ENCODE measurements at places on chromosomes 12 and 14.

GRCh38 chr14:31770271-31770670 lies 209.1 kb downstream of the NUBPL start:
- DNase-seq: no peak

GRCh38 chr12:131218026-131218922 lies 264.6 kb downstream of the ADGRD1 start:
- no peak for DNase-seq

- DNase-seq: no peak
Measured at GRCh38 chr12:25017336-25017735, 68.4 kb upstream of the BCAT1 start.

- peak; percentile 72 for DNase-seq
Measured at GRCh38 chr12:124567673-124568373, 411 bp upstream of the NCOR2 start.

- no peak for DNase-seq
Measured at GRCh38 chr12:90163975-90164374, 455.3 kb upstream of the ATP2B1 start.

DNA sequence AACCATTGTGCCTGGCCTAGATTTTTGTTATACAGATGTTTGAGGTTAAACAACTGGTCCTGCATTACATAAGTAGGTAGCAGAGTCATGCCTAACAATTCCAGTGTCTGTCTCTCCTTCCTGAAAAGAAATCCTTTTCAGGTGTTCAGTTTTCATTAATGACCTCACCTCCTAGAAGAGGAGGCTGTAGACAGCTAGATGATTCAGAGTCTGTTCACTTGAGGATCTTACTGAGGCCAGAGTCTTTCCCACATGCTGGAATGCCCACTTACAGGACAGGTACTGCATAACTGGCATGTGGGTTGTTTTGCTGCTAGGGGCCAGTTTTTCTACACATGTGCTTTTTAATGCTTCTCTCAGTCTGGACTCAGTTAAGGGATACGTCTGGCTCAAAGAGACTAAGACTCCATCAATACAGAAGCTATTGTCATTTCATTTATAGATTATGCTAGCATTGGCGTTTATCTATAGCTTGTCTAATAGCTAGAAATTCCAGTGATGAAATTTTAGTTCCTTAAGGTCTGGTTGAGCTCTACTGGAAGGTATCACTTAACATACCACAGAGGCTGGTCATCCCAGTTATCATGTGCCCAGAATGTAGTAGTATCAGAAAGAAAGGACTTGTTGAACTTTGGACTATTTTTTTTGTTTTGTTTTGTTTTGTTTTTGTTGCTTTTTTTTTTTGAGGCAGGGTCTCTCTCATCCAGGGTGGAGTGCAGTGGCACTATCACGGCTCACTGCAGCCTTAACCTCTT lies 206.4 kb downstream of the ERC1 start:
- DNase-seq: no peak

GRCh38 chr12:91617818-91618217 lies 435.2 kb upstream of the DCN start:
- no peak for DNase-seq

GRCh38 chr14:100604709-100605108 lies 17.5 kb upstream of the BEGAIN start:
- no peak for DNase-seq

DNA sequence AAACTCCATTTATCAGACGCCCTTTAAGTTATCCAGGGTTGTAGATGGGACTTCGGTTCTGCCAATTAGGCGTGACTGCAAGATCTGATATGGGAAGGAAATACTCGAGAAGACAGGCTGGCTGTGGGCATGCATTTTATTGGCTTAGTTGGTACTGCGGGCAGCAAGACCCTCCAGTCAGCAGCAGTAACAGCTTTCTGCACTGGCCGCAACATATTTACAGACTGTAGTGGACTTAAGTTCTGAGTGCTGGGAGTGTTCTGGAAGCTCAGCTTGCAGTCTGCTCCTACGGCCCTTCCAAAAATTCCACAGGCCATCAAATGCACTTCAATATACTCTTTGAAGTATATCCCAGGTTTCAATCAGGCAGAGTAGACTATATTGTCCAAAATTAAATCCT lies 21.1 kb downstream of the KITLG start:
- DNase-seq: no peak

GRCh38 chr12:67721248-67721647 lies 72.7 kb downstream of the DYRK2 start:
- no peak for DNase-seq

- no peak for DNase-seq
Measured at GRCh38 chr12:538731-539539, 79.2 kb downstream of the B4GALNT3 start.

DNA sequence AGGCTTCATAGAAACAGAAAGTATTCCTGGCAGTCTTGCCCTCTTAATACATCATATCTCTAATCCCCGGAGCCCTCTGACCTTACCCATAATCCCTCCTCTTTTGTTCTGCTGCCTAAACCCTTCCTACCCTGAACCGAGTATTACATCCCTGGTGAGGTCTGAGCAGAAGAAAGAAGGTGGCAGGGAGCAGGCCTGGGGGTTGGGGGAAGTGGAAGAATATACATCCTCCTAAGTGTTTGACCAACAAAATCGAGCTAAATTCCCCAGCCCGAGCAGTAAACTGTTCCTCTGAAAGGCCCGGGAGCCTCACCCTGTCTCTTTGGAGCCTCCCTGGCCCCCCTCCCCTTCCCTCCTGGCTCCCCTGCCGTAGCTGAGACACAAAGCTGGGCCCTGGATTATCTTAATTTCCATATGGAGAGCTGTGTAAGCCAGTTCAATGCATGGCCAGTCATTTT lies 192.6 kb upstream of the LHX5 start:
- no peak for DNase-seq

- DNase-seq: no peak
Measured at GRCh38 chr12:41073633-41074472, 114.3 kb upstream of the PDZRN4 start.

GRCh38 chr12:130671556-130671955 lies 44.5 kb downstream of the RIMBP2 start:
- DNase-seq: no peak

GRCh38 chr14:72736786-72737559 lies 156.9 kb downstream of the DPF3 start:
- DNase-seq: no peak

- DNase-seq: no peak
Measured at GRCh38 chr12:14113031-14113430, 131.6 kb upstream of the GRIN2B start.

GRCh38 chr12:27064397-27065342 lies 17.7 kb downstream of the C12orf71 start:
- DNase-seq: no peak

DNA sequence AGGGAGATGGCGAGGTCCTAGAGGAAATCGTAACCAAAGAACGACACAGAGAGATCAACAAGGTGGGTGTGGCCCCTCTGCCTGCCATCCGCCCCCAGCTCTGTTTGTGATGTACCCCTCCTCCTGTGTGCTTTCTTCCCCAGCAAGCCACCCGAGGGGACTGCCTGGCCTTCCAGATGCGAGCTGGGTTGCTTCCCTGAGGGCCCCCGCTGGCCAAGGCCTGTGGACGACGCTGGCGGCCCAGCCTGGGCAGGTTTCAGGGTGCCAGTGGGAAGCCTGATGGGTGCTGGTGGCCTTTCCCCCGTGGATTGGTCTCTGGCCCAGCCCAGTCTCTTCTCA lies 2.0 kb downstream of the ARL6IP4 start:
- no peak for DNase-seq

- DNase-seq: no peak
Measured at GRCh38 chr12:39240587-39240986, 202.3 kb downstream of the KIF21A start.

DNA sequence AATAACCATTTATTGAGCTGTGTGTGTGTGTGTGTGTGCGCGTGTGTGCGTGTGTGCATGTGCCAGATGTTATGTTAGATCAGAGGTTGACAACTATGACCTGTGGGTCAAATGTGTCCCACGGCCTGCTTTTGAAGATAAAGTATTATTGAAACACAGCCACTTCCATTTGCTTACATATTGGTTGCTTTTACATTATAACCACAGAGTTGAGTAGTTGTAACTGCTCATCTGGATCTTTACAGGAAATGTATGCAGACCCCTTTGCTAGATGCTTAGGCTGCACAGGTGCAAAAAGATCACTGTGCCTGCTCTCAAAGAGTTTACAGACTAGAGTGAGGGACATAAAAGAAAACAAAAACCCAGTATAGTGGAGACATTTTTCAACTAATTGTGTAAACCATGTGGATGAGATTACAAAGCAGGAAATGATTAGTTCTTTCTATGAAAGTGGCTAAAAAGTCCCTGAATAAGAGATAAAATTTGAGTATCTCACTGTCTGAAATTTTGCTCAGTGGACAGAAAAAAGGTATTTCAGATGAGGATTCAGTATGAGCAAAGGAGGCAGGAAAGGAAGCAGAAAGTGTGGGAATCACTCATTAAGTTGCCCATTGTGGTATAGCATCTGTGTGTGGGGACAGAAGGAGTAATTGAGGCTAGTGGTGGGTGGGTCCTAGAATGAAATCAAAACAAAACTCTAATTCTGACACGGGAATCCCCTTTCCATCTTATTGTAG lies 188.4 kb downstream of the PAH start:
- DNase-seq: no peak

- DNase-seq: no peak
Measured at GRCh38 chr14:85041618-85042017, 488.3 kb upstream of the FLRT2 start.

GRCh38 chr12:53998110-53998899 lies 1.7 kb upstream of the HOXC9 start:
- no peak for DNase-seq

DNA sequence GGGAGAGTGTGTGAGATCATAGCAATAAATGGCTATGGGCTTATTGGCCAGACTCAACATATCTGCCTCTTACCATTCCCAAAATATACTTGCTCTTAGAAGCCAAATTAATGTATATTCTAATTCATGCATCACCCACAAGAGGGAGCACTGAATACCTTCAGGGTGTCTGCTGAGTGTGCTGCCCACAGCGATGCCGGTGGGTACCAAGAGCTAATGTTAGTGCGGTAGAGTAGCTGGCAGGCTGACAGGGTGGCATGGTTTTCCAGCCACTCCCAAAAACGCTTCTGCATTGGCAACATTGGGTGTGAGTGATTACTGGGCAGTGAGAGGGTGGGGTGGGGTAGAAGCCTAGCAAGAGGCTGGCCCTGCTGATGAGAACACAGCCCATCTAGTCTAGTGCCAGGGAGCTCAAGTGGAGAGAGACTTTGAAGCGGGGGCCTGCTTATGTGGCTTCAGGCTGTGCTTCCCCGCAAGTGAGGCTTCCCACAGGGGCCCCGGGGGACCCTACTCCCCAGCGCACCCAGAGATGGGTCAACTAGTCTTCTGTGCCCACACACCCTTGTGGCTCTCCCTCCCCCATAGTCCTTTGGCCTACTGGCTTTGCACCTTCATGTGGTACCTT lies 9.2 kb upstream of the PLEKHD1 start:
- peak; percentile 55 for DNase-seq

- DNase-seq: no peak
Measured at GRCh38 chr14:55581342-55581771, 1.4 kb downstream of the KTN1 start.

DNA sequence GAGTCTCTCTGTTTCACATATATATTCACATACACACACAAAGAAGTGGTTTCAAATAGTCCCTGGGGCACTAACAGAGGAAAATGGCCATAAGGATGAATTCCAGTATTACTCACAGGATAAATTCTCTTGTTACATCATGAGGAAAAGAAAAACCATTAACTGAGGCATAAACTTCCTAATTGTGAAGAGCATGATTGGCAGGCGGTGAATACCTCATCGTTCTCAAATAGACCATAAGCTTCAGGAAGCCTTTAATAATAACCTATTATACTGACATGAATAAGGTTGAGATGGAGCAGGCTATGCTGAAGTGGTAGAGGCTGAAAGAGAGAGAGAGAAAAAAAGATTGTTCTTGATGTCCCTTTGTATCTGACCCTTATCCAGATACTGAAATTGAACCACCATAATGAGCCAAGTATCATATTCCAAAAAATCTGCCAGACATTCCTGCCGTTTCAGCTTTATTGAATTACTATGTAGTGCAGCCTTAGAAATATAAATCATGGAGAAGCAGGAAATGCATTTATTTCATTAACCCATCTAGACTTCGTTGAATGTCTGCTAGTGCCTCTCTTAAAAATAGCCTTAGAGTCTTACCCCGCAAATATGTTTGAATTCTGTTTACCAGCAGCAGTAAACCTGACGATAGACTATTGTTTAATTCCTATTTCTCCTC lies 86.8 kb downstream of the NUAK1 start:
- DNase-seq: no peak

GRCh38 chr12:97609957-97610356 lies 147.4 kb downstream of the RMST start:
- DNase-seq: no peak

- DNase-seq: no peak
Measured at GRCh38 chr12:15757553-15758255, 31.5 kb downstream of the EPS8 start.

DNA sequence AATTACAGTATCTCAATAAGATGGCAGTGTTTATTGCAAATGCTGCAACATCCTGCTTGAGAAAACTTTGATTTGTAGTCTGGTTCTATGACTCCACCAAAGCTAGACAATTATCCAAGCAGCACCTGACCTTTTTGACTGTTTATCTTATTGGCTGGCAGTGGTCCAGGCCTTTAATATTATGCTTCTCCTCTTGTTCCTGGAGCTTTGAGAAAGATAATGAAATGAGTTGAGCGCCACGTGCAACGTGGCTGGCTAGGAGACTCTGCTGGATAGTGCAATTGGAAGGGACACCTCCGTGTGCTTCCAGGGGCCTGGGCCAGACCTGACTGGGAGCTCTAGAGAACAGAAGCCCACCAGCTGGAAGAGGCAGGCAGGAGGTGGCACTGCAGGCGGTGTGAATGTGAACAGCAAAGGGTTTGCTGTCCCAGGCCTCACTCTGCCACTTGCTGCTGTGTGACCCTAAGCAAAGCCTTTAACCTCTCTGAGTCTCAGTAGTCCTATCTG lies 349.3 kb downstream of the CACNA1C start:
- DNase-seq: peak; percentile 69

DNA sequence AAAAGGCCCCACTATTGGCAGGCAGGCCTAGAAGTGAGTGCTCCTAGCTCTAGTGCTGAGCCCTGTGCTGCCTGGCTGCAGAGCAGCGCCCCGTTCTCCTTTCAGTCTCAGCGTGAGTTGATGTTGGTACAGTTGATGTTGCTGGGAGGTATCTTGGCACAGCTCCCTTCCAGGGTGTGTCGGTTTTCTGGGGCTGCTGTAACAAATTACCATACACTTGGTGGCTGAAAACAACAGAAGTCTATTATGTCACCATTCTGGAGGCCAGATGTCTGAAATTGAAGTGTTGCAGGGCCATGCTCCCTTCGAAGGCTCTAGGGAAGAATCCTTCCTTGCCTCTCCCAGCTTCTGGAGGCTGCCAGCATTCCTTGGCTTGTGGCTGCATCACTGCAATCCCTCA lies 151.4 kb downstream of the TSPAN9 start:
- no peak for DNase-seq

GRCh38 chr12:105382771-105383622 lies 52.5 kb downstream of the C12orf75 start:
- peak; percentile 48 for DNase-seq

DNA sequence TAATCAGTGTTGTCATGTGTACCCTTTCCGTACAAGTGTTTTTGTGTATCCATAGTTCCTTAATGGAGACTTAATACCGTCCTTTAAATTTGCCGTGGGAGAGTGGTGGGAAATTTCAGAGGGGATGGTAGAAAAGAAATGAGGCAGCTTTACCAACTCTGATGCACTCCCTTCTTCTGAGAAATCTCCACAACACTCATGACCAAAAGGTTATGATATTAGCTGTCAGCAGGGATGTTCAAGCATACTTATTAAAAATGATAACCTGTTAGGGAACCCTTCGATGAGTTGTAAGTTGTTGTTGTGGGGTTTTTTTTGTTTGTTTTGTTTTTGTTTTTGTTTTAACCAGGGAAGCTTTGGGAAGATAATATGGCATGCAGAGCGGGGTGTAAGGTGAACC lies 12.5 kb downstream of the RAB21 start:
- DNase-seq: no peak

Measured in NCI-H1105 (cell line).